ENCODE measurements at places on chromosomes 1 and 21. TPM values are rescaled to one million over a fixed set of nuclear protein-coding genes. Genes with fewer than 3 reads are reported as not detected.

CELA2B gene
- total RNA-seq = not detected

CRYBG2 gene
- total RNA-seq = 1.7 TPM

GBP5 gene
- not detected for total RNA-seq

CAMK1G gene
- 1.8 TPM for total RNA-seq

DNA sequence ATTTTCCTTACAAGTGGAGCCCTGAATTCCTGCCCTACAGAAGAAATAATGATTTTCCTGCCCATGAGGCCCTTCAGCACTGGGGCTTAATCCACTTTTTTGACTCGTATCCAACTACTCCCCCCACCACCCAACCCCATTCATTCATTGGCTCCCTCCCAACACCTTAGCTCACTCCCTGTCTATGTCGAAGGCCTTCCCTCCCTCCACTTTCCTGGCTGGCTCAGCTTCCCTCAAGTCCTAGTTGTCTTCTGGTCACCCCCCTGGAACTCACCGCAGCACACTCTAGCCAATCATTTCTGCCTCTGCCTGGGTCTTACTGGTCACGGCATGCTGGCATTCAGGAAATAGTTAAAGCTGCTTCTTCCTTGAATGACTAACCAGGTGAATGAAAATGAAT, 118.9 kb downstream of the PGBD5 start:
- no peak for DNase-seq

GRCh38 chr1:180525715-180526039, 23.3 kb upstream of the ACBD6 start:
- no peak for DNase-seq

Measured in cerebellum (tissue), 4 donors.